ENCODE measurements at places on chromosomes 2 and 18.

- no peak for DNase-seq
These were observed 227.5 kb upstream of the SMAD2 start for GRCh38 chr18:48157956-48158355.

DNA sequence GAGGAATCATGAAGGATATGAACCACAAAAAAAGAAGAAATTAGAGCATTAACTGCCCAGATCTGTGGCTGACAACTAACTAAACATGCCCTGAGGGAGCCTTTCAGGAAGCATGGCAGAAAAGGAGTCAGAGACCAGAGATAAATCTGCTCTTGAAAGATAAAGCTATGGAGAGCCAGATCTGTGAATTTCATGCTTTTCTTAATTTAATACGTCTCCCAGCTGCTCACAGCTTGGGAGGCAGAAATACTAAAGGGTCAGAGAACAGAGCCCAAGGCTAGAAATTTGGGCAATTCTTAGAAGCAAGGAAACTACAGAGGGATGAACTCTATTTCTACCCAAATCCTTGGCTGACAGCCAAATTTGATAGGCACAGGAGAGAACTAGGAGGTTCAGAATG lies 223.0 kb upstream of the DPP10 start:
- DNase-seq, result no peak

GRCh38 chr2:20577495-20578235 lies 73.2 kb downstream of the HS1BP3 start:
- DNase-seq, result no peak

DNA sequence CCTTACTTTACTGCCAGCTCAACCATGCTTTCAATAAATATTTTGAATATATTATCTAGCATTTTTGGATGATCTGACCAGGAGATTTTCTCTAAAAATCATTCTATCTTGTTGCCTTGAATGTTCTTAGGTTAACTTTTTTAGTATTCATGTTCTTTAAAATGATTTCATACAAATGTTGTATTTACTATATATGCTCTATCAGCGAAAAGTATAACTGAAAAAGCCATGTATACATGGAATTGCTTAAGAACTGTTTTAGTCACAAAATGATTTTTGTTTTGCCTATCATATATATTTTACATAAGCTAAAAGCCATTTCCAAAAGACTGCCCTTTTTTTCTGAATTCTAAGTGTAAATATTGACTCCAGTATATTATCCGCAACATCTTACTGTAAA lies 213.9 kb downstream of the WDPCP start:
- no peak for DNase-seq

- no peak for DNase-seq
These were observed 344.0 kb upstream of the DDX18 start for GRCh38 chr2:117470311-117471095.

DNA sequence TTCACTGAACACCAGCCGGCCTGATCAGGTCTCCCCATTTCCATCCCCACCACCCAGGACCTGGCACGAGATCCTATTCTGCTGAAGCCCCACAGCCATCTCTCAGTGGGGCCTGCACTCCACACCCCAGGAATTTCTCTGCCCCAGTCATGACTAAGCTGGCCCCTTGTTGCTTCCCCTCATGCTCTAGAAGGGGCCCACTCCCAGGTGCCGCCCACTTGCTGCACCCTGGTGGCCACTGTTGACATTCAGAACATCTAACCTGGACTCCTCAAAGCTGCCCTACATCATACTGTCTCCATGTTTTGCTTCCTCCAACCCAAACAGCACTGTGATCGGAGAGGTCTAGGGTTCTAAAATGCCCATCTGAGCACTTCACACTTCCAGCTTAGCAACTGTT lies 90.7 kb upstream of the KLHL29 start:
- DNase-seq, result no peak

DNA sequence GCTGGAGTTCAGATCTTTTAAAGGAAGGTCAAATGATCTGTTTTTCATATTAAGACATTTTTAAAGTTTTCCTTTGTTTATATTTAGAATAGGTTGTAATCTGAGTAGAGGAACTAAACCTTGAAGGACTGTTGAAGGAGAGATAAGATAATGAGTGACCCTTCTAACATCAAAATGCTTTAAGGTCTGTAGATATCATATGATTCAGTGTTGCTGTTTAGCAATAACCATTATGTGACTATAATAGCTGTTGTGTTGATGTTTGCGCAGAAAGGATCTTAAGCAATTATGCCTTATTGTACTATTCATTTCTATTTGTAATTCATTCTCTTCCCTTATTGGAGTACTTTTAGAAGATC lies 60.0 kb downstream of the SLC16A14 start:
- no peak for DNase-seq

- no peak for DNase-seq
These were observed 56.2 kb upstream of the DYNC1I2 start for GRCh38 chr2:171630812-171631626.

GRCh38 chr2:200177971-200178911 lies 128.3 kb upstream of the SPATS2L start:
- DNase-seq, result no peak

- no peak for DNase-seq
These were observed 36.8 kb downstream of the ACVR1 start for GRCh38 chr2:157839162-157839801.

GRCh38 chr2:8267048-8267447 lies 414.8 kb upstream of the ID2 start:
- DNase-seq, result no peak

DNA sequence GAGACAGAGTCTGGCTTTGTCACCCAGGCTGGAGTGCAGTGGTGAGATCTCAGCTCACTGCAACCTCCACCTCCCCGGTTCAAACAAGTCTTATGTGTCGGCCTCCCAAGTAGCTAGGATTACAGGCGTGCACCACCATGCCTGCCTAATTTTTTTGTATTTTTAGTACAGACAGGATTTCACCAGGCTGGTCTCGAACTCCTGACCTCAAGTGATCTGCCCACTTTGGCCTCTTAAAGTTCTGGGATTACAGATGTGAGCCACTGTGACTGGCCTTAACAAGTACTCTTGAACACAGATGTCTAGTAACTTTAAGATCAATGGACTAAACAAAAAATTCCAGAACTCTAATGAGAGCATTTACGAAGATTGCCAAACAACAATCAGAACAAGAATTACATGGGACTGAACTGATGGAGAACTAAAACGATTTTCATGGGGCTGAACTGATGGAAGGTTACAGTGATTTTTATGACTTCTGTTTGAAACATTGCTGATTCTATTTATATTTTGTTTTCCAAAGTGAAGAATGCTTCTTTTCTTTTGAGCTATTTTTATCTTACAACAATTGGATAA lies 46.5 kb upstream of the ST3GAL5 start:
- no peak for DNase-seq

GRCh38 chr2:44351676-44352075 lies 9.6 kb downstream of the PREPL start:
- no peak for DNase-seq

DNA sequence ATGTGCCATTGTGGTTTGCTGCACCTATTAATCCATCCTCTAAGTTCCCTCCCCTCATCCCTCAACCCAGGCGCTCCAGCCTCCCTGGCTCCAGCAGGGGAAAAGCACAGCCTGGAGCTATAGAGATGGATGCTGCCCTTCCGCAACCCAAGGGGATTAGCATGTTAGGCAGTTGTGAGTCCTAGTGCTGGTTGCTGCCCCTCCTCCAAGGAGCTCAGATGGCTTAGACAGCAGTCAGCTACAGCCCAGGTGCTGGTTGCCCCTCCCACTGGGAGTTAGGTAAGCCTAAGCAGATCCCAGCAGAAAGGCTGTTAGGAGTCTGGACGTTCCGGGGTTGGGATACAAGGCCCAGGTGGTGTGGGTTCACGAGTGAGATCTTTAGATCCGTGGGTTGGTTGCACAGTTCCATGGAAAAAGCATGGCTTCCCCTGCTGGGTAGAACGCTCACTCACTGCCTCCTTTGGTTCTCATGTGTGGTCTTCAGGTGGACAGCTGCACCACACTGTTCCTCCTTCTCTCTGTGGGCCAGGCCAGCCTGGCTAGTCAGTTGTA lies 446.1 kb downstream of the ZNF804A start:
- DNase-seq, result no peak

GRCh38 chr2:55296393-55296792 lies 27.4 kb upstream of the MTIF2 start:
- no peak for DNase-seq

DNA sequence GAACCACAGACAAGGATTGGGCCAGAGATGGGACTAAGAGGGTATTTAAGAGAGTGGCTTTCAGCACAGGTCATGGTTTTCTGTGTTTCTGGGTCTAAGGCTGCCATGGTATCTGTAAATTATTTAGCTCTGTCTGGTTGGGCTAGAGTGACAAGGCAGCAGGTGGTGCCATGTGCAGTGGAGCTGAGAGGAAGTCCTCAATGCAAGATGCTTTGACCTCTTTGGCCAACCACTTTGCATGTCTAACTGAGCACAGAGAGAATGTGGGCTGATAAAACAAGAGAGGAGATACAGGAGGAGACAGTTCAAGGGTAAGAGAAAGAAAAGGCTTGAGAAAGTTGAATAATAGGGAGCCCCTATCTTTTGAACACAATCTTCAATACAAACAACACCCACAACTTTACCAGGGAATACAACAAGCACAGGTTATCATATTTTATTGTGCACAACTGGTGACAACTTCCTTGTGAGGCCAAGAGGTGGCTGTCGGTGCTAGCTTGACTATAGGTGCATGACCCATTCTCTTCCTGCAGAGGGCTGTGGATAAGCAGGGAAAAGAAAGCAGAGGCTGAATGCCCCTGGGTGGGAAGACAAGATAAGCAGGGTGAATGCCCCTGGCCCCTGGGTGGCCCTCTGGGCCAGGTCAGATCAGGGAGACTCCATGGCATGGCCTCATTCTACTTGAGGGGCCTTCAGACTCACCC lies 12.3 kb downstream of the FLACC1 start:
- no peak for DNase-seq

- no peak for DNase-seq
These were observed 25.7 kb downstream of the C2orf49 start for GRCh38 chr2:105362862-105363591.

DNA sequence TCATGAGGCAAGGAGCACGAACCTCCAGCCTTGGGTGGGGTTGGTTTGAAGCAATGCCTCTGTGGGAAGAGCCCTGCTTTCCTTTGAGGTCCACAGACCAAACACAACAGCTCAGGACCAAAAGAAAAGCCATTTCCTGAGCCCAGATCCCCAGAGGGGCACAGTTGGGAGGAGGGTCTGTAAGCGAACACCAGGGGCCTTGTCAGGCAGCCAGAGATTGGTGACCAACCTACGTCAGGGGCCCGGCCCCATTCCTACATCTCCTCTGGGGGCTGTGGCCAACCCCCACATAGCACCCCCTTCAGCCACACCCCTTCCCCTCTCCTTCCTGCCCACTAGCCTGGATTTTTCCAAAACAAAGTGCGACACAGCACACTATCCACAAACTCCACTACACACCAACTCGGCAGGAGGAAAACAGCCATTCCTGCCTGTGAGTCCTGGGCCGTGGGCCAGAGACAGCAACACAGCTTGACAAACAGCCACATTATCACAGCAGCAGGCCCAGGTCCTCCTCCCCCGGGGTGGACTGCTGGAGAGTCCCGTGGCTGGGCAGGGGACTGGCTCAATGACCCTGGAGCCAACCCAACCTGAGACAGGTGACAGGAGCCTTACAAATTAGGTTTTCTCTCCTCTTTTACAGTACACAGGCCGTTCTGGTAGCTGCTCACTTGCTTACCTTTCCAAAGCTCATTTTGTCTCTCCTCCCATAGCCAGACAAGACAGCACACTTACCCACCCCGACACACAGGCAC lies 98.8 kb downstream of the TNS1 start:
- no peak for DNase-seq

GRCh38 chr2:57330447-57330846 lies 716.2 kb upstream of the VRK2 start:
- no peak for DNase-seq

- DNase-seq, result no peak
These were observed 93.5 kb downstream of the ZCCHC2 start for GRCh38 chr18:62616331-62616805.

DNA sequence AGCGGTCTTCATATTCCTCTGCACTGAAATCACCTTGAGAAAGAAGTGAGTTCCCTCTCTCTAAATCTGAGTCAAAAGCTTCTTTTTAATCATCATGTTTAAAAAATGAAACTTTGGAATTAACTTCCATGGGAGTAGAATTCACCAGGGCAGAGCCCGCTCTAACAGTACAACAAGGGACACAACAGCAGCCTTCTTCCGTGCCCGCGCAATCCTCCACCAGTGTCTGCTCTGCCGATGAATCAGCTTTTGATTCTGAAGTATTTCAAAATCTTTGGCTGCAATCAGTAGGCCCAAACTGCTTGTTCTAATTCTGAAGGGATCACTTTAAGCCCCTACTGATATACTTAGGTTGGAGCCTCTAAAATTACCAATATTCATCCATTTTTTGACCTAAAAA lies 76.9 kb downstream of the USP40 start:
- no peak for DNase-seq

DNA sequence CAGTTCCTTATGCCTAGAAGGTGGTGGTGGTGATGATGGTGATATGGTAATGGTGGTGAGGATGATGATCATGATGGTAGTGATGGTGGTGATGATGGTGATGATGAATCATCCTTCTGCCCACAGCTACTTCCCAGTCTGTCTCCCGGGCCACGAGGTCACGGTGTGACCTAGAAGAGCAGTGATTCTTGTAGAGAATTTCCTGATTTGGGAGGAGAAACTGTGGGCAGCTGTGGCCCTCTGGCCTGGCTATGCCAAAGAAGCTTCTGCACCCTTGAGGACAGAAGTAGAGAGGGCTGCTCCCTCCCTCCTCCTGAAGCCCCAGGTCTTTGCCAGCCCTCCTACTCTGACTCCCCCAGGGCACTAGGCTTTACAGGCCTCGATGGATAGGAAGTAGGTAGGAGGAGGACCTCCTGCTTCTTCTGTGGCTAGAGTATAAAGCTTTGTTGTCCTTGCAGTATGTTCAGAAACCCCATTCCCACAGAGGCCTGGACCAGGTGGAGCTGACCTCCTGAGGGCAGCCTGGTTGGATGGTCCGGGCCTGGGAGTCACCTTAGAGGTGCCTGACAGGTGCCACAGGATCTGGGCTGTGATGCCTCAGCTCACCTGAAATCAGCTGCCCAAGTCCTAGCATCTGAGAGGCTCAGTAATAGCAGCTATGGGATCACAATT lies 57.9 kb upstream of the EPAS1 start:
- no peak for DNase-seq

DNA sequence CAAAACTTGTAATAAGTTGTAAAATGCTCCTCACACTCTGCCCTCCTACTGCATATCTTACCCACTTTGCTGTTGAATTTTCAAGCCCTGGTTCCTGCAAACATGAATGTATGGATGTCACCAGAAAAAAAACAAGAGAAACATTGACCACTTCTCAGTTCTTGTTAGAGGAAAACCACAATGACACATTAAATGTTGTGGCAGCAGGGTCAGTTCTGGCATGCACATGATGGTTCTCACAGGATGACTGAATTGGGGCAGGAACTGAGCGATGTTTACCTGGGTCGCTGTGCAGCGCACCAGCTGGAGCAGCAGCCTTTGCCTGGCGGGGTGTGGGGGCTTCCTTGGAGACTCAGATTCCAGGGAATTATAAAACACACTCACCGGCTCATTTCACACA lies 14.0 kb upstream of the PRKCE start:
- no peak for DNase-seq

GRCh38 chr2:28445448-28446258 lies 50.2 kb upstream of the PLB1 start:
- DNase-seq, result peak; percentile 45

GRCh38 chr2:66695226-66695735 lies 260.4 kb downstream of the MEIS1 start:
- no peak for DNase-seq
